Stimulated activated CD8-positive, alpha-beta memory T cell treated with anti-CD3 and anti-CD28 coated beads, Interleukin-12 subunit alpha, Interleukin-12 subunit beta, amount 100 ng/mL, for 4 hours (primary cell): ENCODE measurements at places on chromosomes 5 and 9.

GRCh38 chr9:35792024-35792813, 828 bp downstream of the NPR2 start:
- no peak for DNase-seq

- DNase-seq: no peak
Observed at GRCh38 chr5:157006262-157006661, 43.2 kb upstream of the TIMD4 start.

DNA sequence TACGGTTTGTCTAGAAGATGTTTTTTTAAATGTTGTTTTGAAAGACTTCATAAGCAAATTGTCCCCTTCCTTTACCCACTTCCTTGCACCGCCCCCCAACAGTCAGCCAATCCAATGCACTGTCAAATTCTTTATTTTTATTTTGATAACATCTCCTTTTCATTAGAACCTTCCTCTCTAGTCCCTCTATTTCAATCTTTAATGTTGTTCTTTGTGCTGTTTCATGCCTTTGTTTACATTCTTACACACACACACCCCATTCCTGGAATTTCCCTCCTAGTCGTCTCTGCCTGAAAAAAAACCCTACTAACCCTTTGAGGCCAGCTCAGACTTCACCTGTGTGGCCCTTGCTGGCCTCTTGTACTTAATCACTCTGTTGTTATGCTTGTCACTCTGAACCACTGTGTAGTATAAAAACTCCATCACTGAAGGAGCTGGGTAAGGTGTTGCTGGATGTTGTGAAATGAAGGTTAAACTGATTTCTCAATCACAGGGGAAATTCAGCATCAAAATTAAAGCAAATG, 133.4 kb downstream of the UGCG start:
- no peak for DNase-seq

- DNase-seq: no peak
Observed at GRCh38 chr9:17782430-17783149, 203.7 kb downstream of the SH3GL2 start.

GRCh38 chr9:73158723-73159122, 7.1 kb downstream of the ANXA1 start:
- no peak for DNase-seq

DNA sequence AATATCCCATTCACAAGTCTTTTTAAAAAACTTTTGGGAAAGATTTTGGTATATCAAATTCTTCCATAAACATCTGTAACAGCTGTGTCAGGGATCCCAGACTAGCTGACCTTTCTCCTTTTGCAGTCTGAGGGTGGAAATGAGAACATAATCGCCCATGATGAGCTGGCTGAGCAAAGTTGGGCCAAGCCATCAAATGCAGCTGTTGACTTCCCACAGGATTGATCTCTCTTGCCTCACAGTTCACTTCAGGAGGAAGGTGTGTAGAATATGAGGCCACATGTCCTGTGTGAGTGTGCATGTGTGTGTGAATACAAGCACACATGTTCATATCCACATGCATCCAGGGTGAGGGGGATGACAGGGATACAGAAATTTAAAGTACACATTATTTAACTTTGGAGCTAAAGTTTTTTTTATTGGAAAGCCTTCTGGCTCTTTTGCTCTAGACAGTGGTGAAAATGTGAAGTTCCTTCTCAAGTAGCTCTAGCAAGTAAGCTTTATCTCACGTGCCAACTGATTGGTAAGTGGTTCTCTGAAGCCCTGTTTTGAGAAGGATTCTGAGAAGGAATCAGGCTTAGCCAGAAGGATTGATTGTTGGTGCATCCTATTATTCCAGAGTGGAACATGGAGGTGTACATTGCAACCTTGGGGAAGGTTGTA, 468.8 kb upstream of the DMAC1 start:
- no peak for DNase-seq

DNA sequence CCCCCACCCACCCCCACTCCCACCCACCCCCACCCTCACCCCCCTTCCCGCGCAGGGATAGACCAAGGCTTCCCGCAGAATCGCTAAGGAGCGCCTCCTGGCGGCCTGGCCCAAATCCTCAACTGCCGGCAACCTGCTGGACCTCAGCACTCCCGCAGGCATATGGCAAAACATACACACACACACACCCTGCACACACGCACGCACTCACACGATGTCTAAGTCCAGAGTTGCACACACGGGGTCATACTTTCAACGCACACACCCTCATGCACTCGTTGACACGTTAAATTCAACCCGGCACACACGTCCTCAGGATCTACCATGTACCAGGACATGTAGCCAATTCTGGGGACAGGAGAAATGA, 1.7 kb downstream of the CPLX2 start:
- DNase-seq: no peak

DNA sequence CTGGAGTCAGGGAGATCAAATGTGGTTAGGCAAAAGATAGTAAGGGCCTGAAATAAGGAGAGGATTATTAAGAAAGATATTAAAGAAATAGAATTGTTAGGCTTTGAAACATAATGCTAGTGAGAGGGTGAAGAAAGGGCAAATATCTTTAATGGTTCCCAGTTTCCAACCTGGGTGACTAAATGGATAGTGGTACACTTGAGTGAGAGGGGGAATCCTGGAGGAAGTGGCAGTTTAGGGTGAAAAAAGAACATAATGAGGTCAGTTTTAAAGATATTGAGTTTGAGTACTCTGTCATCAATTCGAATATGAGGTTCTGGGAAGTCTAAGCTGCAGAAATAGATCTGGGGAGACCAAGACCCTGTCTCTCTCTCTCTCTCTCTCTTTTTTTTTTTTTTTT, 18.9 kb downstream of the DNAI1 start:
- DNase-seq: no peak

DNA sequence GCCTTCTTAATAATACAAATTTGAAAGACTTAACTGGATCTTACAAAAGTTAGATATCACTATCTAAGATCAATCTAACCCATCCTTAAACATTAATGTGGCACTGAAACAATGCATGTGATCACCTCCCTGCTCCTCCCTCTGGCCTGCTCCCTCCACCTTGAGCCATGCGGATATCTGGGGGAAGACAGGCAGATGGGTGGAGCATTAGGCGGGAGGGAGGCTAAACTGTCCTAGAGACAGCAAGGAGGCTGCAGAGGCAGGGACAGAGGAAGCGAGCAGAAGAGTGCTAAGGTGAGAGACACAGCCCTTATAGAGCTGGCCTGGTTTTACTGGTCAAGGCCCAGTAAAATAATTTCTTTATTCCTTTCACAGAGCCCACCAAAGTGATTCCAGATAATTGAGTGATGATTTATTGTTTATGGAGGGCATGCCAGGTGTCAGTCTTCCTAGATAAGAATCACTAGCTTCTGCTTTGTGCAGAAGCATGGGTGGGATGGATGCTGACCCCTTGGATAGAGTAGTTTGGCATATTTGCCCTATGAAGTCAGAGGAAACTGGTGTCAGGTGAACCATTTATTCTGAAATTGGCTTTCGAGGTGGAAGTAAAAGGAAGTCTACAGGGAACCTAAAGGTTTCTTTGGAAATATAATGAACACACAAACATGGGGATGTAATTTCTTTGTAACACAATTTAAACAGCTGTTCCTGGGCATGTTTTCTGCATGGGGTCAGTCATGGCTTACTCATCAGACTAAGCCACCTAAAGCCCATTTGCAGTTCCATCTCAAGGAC, 188.3 kb downstream of the GNAQ start:
- no peak for DNase-seq

GRCh38 chr9:2755285-2755684, 38.0 kb downstream of the KCNV2 start:
- DNase-seq: no peak

DNA sequence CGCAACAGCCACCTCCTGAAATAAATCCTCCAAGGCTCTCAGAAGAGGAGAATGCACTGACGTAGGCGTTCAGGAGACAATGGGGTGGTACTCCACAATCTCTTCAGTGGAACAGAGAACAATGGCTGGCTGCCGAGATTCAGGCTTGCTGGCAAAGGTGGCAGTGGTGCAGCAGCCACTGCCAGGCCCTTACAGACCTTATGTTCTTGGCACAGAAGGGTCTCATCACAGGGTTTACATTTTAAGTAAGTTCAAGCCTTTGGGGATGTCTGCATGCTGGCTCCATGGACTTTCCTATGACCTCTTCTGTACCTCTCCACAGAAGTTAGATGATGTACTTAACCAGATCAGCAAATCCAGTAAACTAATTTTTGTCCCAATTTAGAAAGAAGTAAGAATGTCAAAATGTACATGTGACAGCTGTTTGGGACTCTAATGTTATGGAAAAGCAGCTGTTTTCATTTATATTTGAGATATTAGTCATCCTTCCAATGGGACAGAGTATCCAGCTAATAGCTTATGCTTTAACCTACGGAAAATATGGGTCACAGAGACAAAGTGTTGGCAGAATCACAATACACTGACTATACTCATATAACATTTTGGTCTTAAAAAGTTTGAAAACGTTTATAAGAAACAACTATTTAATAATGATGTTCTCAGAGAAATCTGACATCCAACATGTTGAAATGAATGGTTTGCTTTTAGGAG, 180.9 kb downstream of the MAPKAP1 start:
- no peak for DNase-seq

DNA sequence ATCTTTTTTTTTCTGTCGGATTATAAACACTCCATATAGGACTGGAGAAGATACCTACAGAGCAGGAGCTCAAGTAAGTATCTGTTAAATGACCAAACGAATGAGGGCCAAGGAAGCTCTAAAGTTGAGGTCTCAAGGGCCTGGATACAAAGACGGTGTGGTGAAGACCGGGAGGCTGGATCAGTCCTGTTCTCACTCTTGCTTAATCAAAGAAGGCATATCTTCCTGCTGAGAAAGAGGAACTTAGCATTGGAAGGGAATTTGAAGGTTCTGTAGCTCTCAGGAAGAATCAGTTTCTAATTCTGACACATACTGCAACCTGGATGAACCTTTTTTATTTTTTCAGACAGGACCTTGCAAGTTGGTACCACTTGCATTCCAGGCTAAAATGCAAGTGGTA, 28.3 kb upstream of the PAX5 start:
- DNase-seq: no peak

DNA sequence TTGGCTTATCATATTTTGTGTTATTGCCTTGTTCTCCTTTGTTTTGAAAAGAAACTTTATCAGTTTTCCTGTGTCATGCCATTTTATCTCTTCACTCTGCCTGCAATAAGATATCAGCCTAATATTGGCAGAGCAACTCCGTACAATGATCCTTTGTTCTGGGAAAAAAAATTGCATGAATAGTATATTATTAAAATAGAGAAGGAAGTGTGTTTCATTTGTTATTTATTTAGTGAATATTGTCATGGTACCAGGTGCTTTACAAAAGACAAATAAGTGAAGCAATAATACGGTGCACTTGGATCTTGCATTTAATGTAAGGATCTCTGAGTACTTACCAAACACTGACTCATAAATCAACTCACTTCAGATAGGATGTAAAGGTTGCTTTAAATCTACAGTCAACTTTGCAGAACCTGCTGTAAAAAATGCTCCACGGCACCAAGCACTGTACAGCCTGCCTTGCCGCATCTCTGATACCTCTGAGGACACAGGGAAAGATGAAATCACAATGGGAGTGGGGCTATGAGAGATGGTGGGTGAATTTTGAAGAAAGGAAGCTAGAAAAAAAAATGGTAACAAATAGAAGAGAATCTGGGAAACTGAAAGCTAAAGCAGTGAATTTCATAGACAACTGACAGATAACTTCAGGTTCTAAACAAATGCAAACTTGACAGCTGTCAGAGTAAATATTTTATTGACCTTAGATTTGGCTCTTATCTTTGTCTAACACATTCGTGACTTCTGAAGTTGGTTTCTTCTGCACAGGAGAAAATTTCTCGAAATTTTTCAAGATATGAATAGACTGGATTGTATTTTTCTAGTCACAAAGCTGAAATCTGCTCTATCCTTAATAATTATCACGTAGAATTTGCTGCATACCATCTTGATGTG, 232.1 kb downstream of the ENC1 start:
- no peak for DNase-seq

DNA sequence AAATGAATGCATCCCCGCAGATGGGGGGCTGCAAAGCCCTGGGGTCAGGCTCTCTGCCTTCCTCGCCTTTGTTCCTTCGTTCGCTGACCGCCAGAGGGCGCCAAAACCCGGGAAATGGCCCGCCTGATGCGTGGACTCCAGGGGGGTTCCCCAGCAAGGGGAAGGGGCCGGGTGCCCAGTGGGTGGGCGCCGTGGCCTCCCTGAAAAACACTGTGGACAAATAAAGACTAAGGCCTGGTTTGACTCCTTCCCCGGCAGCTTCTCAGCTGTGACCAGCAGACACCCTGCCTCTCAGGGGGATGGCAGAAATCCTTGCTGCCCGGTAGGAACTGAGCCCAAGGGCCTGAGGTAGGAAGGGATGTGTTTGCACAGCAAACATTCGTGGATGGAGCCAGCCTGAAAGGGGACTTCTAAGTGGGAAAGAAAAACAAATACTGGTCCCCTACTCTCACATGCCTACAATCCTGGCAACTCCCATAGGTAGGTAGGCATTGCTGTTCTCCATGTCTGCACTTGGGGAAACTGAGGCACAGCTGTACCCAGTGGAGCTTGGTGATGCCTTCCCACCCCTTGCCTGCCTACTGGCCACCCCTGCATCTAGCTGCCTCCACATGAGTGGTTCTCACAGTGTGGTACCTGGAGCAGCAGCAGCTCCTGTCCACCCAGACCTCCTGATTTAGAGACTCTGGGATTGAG, 57.7 kb downstream of the DUSP1 start:
- peak; percentile 52 for DNase-seq

- DNase-seq: no peak
Observed at GRCh38 chr9:134807716-134808446, 72.7 kb upstream of the FCN2 start.

- no peak for DNase-seq
Observed at GRCh38 chr5:168066536-168067208, 224.8 kb upstream of the WWC1 start.

DNA sequence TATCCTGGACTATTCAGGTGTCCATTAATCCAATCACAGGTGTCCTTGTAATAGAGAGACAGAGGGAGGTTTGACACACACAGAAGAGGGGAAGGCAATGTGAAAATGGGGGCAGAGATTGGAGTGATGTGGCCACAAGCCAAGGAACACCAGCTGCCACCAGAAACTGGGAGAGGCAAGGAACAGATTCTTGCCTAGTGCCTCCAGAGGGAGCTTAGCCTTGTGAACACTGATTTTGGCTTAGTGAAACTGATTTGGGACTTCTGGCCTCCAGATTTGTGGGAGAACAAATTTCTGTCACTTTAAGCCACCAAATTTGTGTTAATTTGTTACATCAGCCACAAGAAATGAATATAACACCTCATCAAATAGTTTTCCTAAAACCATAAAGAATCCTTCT, 416.2 kb downstream of the ENC1 start:
- no peak for DNase-seq

GRCh38 chr9:27518809-27519208, 5.3 kb upstream of the IFNK start:
- DNase-seq: no peak
